ENCODE measurements at places on chromosomes 12 and 14.

DNA sequence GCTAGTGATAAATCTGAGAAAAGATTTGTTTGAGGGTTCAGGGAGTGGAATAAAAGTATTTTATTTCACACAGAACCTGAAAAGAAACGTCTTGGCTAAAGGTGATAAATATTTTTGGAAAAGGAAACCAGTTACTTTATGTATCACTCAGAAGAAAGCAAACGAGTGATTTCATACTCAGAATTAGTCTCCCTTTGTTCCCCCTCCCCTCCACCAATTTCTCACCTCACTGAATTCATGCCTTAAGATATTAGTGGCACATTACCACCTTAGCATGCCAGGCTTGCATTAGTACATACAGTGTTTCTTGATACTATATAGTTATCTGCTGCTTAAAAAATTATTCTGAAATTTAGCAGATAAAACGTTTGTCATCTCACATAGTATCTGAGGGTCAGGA is 28.2 kb downstream of the G2E3 start:
- DNase-seq: no peak

- no peak for DNase-seq
These were observed 243.7 kb downstream of the PAX9 start for GRCh38 chr14:36905272-36905888.

DNA sequence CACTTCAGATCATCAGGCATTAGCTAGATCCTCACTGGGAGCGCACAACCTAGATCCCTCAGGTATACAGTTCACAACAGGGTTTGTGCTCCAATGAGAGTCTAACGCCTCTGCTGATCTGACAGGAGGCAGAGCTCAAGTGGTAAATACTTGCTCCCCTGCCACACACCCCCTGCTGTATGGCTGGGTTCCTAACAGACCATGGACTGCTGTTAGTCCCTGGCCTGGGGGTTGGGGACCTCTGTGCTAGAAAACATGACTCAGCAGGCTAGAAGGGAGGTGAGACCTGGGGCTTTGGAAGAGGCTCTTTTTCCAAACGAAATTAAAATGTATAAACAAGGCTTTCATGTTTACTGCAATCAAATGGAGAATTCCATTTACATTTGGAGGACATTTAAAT is 691.1 kb downstream of the FLRT2 start:
- DNase-seq: no peak

DNA sequence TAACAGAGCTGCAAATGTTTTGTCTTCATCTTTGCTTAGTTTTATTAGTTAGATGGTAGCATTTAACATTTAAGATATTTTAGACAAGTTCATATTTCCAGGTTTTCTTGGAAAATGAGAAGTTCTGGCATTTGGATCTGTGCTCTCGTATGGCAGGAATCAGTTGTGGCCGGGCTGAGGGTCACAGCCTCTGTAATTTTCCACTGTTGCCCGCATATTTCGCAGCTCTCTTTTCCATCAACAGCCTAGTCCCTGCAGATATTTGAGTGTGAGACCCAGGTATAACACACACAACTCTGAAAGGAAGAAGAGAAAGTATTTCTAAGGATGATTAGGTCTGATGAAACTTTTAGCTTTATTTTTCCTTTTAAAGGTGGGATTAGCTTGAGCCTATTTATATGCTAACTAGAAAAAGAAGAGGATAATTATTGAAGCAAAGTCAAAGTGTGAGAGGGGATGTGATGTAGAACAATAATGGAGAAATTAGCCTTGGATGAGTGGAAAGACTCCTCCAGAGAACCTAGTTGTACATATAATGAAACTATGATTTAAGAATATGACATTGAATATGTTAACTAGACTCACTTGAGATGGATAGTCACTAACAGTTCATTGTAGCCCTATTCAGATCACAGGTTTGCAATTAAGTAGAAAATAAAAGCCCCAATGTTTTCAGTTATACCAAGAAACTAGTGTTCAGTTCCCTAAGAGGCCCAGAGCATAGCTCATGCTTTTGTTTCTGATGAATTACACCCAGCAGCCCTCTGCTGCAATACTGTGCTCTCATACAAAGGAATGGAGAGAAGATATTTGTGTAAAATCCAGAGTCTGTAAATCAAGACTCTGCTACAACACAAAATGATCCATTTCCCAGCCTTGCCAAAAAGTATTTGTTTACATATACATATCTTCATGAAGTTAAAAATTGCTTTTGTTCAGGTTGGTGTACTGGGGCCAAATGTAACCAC is 158.4 kb downstream of the C12orf50 start:
- DNase-seq: no peak

DNA sequence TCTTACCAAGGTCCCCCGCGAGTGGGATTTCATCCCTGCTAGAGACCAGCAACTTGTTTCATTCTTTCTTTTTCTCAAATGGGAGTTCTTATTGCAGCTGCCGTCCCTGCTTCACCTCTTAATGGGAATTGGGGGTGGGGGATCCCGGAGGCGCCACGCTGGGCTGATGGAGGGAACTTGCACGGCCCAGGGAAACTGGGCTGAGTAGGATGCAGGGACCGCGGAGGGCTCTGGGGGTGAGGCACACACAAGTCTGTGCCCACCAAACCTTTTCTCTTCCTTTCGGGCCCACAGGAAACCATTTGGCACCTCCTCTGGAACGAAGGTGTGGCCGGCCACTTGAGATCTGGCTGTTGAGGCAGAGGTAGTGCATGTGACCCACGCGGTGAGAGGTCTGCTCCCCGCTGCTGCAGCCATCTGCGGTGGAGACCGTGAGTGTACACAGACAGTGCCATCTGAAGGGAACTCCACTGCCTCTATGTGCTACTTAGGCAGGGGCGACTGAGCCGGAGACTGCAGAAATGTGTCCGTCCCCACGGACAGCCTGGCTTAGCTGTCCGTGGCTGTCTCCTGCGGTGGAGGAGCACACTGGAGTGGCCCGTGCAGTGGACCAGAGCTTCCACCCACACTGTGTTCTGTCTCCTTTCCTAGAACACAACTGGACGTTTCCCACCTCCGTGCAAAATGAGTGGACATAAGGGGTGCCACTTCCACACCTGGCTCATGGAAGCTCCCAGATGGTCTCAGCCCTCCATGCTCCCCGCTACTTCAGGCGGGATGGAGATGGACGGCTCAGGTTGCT is 42.1 kb upstream of the TESC start:
- no peak for DNase-seq

DNA sequence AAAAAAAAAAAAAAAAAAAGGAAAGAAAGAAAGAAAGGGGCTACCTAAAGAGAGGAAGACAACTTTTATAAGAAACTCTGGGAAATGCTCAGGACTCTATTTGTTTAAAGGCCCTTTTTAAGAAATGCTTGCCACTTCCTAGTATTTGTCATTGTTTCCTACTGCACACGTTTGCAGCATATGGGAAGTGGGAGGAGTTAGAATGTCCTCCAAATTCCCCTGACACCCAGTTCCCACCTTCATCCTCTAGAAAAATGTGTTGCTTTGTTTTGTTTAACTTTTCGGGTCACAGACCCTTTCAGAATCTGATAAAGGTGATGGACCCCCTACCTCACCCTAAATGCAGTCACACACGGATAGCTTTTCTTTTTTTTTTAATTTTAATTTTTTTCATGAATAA is 40.8 kb downstream of the NINJ2 start:
- DNase-seq: no peak

DNA sequence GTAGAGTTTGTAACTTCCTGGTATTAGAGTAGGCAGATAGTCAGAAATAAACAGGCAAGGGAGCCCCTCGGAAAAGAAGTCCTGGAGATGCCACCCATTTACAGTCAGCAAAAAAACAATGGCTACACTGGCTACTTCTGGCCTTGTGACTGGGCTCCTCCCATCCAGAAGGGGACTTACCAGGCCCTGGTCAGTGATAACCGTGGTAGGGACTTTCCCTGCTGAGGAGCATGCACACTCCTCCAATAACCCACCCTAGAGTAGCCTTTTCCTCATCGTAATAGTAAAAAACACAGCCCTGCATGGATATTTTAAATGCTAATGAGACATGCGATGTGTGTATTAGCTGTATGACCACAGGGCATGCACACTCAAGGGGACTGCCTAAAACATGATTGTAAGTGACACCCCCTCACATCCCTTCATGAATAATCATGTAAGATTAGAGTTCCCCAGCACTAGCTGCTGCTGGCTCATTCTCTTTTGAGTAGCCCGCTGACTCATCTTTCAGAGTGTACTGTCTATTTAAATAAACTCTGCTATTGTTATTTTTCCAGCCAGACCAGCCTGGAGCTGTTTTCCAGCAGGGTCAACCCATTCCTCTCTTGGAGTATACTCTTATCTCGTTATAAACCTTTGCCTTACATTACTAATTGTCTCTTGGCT is 413.8 kb upstream of the TMTC1 start:
- DNase-seq: no peak

DNA sequence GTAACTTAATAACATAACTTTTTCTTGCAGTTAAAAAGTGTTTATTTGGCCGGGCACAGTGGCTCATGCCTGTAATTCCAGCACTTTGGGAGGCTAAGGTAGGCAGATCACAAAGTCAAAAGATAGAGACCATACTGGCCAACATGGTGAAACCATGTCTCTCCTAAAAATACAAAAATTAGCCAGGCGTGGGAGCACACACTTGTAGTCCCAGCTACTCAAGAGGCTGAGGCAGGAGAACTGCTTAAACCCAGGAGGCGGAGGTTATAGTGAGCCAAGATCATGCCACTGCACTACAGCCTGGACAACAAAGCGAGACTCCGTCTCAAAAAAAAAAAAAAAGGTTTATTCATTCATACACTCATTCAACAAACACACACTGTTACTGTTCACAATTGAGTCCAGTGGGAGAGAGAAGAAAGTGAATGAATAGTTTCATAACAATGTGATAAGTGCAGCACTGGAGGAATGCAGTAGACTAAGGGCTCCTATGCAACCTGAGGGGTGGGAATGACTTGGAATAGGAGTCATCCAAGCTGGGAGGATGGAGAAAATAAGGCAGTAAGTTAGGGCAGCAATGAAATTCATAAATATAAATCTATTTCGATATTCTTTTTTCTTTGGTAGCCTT is 19.8 kb downstream of the DAD1 start:
- DNase-seq: no peak

- DNase-seq: no peak
These were observed 5.4 kb downstream of the CDKN1B start for GRCh38 chr12:12722435-12723148.

DNA sequence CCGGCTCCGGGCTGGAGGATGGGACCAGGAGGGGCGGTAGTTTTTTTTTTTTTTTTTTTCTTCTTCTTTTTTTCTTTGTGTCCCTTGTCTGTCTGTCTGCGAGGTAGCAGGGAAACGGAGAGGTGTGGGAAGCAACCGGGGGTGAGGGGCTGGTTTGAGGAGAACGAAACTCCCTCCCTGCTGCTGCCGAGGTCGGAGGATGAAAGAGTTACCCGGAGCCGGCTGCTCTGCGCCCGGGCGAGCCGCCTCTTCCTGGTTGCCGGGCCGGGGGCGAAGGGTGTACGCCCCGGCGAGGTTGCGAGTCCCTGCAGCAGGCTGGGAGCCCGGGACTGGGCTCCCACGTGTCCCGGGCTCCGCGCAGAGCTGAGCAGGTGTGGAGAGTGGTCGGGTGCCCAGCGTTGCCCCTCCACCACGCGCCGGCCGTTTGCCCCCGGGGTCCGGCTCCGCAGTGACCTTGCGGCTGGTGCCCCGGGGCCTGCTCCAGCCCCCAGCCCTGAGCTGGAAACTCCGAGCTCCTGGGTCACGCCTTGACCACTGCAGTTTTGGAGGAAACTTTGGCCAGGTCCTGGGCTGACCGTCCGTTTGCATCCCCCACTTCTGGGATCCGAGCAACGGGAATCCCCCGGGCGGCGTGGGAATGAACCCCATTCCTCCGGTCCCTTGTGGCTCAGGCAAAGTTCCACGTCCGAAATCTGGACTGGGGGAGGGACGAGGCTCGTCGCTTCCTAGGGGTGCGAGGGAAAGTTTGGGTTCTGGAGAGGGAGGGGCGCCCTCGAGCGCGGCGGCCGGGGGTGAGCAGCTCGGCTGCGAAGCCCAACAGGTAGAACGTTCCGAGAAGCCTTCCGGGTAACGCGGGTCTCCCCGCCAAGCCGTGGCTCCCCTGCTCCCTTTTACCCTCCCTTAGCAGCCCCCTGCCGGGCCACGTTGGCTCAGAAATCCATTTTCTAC is 1.3 kb downstream of the CHST11 start:
- no peak for DNase-seq

DNA sequence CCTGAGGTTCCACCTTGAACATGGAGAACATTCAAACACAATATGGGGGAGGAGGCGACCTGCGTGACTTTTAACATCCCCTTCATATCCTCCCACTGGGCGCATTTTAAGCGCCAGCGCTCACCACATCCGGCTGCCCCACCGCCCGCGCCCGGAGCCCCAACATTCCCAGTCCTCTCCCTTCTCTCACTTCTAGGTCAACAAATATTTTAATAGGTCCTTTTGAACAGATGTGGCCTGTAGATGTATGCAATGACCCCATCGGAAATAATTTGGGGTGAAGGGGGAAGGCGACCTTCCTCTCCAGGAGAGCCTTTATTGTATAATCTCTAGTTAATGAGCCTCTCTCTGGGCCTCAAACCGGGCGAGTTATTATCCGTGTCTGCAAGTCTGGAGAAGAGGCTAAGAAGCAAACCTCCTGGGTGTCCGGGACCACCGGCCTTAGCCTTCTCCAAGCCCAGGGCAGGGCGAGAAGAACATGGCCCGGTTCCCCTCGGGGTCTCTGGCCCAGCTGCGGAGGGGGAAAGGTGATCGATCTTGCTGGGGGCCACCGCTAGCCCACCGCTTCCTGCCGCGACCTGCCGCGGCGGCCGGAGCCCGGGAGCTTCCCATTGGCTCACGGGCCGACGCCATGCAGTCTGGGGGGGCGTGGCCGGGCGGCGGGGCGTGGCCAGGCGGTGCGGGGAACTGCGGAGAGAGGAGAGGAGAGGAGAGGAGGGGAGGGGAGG is 83.2 kb upstream of the HMGA2 start:
- DNase-seq: peak; percentile 56

DNA sequence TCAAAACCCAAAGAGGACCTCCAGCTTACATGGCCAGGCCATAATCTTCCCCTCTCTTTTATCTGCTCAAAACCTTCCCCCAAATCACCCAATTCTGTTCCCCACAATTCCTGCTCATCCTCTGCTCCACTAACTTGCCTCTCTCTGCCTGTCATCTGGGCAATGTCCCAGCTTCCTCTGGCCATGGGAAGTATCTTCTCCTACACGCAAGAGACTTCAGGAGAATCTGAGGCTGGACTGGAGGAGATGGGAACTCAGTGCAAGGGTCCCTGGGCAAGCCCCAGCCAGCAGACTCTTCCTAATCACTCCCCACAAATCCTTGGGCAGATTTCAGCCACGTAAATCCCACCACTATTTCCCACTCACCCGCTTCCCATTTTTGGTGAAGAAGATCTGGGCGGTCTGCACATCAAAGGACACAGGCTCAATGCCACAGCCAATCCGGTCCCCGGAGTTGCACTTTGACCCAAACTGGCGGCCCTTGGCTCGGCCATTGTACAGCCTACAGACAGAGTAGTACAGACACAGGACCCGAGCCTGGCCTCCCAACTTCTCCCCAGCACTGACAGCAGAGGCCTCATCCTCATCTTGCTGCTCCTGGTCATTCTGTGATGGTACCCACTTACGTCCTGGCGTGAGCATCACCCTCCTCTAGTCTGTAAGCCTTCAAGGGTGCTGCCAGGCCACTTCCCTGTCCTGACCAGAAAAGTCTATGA is 4.7 kb downstream of the SPRYD3 start:
- DNase-seq: no peak

Data from GM19239 (cell line).